ENCODE measurements at places on chromosomes 2 and 18.

DNA sequence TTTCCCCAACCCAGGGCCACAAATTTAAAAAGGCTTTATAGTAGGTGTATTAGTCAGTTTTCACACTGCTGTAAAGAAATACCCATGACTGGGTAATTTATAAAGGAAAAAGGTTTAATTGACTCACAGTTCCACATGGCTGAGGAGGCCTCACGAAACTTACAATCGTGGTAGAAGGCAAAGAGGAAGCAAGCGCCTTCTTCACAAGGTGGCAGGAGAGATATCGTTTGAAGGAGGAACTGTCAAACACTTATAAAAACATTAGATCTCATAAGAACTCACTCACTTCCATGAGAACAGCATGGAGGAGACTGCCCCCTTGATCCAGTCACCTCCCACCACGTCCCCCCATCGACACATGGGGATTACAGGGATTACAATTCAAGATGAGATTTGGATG, 70.4 kb downstream of the FECH start:
- DNase-seq: no peak

GRCh38 chr2:186189816-186190215, 296.2 kb upstream of the ZC3H15 start:
- no peak for DNase-seq

DNA sequence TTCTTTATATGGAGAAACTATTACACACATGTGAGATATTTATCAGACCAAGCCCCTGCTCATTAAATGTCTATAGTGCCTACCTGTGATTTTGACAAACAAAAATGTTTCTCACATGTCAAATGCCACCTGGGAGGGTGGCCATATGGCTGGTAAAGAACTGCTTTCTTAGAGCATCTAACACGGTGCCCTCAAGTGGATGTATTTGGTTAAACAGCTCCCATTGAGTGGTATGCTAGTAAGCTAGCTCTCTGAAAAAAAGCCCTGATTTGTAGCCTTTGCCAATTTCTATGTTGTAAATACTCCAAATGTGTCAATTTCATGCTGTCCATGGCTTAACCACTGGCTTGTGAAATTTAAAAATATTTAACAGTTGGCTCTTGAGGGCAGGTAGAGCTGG, 94.6 kb downstream of the PMAIP1 start:
- DNase-seq: no peak

GRCh38 chr2:136132825-136133155, 14.8 kb upstream of the CXCR4 start:
- no peak for DNase-seq

DNA sequence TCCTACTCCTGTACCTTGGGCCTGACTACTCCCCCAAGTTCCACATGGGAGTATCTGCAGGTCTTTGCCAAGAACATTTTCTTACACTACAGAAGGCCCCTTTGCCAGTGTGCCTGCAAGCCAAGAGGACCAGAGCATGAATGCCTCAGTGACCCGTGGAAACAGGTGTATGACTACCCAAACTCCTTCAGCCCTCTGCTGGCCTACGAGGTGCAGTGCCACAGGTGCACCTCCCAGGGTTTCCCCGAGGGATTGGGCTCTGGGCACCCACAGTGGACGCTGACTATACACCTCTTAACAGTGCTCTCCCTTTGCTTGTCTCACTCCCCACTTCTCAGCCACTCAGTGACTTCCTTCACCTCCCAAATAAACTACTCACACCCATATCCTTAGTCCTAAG, 91.4 kb downstream of the COL6A3 start:
- peak; percentile 23 for DNase-seq
